ENCODE measurements at places on chromosomes 6 and 20.

DNA sequence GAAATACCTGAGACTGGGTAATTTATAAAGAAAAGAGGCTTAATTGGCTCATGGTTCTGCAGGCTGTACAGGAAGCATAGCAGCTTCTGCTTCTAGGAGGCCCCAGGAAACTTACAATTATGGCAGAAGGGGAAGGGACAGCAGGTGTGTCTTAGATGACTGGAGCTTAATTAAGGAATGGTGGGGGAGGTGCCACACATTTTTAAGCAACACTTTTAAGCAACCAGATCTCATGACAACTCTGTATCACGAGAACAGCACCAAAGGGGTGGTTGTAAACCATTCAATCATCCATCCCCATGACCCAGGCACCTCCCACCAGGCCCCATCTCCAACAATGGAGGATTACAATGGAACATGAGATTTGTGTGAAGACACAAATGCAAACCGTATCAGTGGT is 26.9 kb downstream of the FIG4 start:
- no peak for DNase-seq

DNA sequence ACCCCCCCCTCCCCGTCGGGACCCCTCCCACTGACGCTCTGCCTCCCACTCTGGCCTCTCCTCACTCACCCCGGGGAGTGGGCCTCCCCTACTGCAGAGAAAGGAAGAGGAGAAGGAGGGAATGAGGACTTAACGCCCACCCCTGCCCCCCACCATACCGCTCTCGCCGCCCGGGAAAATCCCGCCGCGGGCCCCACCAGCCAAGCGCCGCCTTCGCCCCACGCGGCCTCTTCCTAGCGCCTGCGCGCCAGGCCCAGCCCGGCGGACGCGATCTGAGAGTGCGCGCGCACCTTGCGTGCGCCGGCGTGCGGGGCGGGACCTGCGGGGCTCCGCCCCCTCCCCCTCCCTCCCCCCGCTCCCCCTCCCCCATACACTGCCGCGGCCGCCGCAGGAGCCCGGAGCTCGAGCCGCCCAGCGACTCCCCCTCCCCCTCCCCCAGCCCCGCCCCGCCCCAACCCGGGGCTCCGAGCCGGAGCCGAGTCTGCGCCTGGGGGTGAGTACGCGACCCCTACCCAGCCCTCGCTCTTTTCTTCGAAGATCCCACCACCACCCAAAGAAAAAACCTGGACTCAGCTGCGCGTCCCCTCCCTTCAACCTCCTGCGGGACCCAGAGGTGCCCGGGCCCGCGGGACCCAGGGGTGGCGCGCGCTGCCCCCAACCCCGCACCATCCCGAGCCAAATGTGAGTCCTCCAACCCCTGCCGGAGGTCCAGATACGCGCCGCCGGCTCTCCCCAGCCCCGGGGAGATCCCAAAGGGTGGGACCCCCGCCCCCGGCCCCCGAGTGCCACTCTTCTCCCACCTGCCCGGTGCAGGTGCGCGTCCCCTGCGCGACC is at the start of the genes MRPL14 and TMEM63B:
MRPL14 (minus strand) TSS at position 267 of the 834 bp plus-strand sequence. CDS start 10,841 bp downstream, outside the sequence.
TMEM63B (plus strand) TSS at position 369 of the 834 bp plus-strand sequence. CDS start 7,031 bp downstream, outside the sequence.
- DNase-seq, result peak; percentile 93

- DNase-seq, result no peak
Measured at GRCh38 chr6:170545405-170545804, 7.7 kb downstream of the PSMB1 start.

DNA sequence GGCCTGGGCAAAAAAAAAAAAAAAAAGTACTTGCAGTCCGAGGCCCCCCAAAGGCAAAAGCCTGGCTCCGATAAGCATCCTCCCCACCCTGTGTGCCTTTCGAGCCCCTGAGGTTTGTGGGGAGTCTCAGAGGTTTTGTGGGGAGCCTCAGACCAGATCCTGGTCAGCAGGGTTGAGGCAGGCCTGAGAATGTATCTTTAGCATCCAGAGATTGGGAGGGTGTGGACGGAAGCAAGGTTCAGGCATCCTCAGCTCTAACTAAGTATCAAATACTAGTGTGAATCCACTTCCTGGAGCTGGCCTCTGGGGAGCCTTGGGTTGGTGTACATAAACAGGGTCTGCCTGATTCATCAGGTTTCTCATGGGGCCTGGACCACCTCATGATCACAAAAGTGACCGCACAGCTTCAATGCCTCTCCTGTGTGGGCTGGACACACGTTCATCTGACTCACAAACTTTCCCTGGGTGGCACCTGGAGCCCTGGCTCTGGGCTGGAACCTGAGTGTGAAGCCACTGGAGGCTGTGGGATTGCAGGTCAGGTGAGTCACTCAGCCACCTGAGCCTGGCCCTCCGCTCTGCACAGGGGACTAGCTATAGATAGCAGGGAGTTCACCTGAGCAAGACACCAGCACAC is 24.4 kb downstream of the PCMTD2 start:
- no peak for DNase-seq

GRCh38 chr6:125201961-125202729 is 48.6 kb downstream of the TPD52L1 start:
- DNase-seq, result peak; percentile 13

DNA sequence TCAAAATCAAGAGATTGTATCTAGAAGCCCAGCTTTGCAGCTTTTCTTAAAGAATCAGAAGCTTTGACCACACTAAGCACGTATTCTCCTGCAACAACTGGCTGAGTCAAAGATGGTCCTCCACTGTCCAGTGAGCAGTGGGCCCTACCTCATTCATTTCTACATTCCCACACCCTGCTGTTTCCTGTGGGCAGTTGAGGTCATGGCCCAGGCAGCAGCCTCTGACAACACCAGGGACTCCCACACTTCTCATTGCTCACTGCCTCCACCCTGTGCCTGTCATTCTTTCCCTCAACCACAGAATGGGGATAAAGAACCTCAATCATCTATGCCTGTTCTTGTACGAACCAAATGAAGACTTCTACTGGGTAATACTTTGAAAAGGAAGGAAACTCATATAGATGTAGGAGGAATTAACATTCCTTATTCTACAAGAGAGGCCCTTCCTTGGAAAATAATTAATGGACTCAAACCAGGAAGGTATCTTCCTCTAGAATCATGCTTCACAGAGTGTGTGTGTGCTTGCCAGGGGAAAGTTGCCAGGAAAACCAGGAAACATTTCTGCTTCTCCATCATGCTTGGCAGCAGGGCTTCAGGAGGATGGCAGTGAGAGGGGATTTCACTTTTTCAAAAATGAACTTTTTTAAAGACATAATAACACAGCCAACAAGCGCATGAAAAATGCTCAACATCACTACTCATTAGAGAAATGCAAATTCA is 191.7 kb upstream of the RIN2 start:
- peak; percentile 23 for DNase-seq

- DNase-seq, result no peak
Measured at GRCh38 chr6:109579361-109579760, 96.3 kb upstream of the ZBTB24 start.

DNA sequence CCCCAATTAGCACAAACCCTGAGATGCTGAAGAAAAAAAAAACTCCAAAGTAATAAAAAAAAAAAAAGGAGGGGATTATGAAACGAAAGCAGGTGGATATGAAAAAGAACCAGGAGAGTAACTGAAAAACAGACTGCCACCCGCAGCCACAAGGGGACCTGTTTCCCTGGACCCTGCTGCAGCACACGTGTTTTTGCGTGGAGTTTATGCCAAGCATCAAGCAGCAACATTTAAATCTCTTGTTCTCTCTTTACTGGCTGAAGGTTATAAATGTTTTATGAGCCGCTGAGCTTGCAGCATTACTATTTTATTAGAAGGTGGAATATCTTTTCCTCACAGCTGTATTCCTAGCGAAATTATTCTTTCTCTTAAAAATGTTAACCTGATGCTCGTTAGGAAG is 131.6 kb upstream of the OLIG3 start:
- no peak for DNase-seq

GRCh38 chr6:148426317-148426977 is 83.8 kb downstream of the SASH1 start:
- no peak for DNase-seq

GRCh38 chr20:17608701-17609497 is 39.0 kb downstream of the DSTN start:
- DNase-seq, result no peak

- no peak for DNase-seq
Measured at GRCh38 chr6:30610065-30610464, 7.0 kb downstream of the PPP1R10 start.

DNA sequence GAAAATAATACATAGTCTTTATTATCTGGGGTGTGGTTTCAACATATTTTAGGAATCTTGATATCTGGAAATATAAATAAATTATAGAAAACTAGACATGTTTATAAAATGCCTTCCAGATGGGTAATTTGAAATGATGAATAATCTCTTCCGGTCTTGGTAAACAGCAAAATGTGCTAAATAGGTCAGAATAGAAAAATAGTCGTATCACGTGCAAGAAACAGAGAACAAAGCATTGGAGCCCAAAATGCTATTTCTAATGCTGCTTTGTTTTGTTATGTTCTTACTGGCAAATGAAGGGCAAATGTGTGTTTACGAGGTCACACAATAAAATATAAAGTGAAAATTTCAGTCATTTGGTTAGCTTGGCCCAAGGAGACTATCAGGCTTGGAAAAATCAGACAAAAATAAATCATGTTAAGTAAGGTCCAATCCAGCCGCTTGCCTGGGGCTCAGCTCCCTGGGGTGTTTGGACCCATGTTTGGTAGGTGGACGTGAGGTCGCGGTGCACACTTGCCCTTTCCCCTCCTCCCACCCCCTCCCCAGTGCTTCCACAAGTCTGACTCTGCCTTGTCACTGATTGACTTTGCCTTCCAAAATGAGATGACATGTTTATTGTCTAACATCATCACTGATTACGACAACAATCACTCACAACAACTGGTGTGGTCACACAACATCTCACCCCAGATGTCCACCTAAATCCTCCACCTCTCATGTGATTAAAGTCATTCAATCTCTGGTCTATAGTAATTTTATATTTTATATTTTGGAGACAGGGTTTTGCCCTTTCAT is 56.0 kb downstream of the RIN2 start:
- DNase-seq, result no peak

DNA sequence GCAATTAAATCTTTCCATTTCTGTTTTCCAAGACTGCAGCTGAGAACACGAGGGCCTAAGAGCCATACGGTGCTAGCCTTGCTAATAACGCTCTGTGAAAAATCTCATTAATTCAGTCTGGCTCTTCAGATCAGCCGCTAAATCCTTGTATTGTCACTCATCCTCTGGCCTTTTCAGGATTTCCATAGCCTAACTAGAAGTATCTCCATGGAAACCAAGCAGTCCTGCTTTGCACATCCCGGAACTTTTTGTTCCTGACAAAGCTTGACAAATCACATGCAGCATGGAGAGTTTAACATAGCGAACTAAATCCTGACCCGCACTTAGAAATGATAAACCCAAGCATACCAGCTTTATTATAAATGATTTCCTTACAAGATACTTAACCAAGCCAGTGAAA is 383.7 kb downstream of the CD83 start:
- no peak for DNase-seq

DNA sequence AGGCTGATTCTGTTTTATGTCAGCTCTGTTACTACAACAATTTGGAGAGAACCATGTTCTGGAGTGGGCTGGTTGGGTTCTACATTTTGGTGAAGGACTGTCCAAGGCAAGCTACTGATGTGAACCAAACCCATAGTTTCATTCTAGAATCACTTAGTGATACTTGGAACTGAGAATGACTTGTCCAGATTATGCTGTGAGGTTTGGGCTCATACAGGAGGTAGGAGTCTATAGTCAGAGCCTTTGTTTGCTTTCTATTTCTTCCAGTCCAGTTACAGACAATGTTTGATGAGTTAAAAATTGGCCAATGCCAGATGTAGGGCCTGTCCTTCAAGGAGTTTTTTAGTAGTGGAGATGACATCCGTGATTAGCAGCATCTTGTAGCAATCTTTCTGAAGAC is 97.9 kb downstream of the LRRC1 start:
- DNase-seq, result no peak

GRCh38 chr6:138278326-138278725 is 60.0 kb upstream of the PBOV1 start:
- DNase-seq, result no peak

GRCh38 chr20:31708736-31709534 is 13.7 kb downstream of the BCL2L1 start:
- no peak for DNase-seq

- no peak for DNase-seq
Measured at GRCh38 chr6:54899986-54900385, 53.4 kb downstream of the FAM83B start.

DNA sequence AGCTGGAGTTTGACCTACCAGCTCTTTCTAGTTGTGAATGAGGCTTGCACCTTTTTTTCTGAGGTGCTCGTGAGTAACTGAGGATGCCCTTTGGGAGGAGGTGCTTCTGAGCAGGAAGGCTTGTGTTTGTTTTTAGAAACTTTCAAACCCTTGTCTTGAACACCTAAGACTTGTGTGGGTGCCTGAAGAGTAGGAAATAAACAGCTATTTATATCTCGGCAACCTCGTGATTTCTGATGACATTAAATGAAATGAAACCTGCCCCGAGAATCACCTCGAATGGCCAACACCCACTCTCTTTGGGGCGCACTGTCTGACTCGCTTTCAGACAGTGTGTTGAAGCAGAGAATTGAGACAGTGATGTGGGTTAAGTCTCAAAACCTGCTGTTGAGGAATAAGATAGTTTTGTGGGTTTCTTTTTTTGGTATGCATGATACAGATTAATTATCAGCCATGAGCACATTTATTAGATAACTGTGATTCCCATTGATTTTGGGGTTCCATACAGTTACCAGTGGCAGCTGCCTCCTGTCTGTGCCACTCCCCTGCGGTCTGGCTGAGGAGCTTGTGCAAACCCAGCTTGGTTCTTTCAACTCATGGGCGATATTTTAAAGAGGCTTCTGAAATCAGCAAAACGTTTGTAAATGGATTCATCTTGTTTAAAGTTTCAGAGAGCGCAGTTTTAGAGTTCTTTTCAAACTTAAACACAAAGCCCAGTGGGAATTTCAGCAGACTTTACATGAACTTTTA is 8.4 kb downstream of the IRF4 start:
- DNase-seq, result no peak

DNA sequence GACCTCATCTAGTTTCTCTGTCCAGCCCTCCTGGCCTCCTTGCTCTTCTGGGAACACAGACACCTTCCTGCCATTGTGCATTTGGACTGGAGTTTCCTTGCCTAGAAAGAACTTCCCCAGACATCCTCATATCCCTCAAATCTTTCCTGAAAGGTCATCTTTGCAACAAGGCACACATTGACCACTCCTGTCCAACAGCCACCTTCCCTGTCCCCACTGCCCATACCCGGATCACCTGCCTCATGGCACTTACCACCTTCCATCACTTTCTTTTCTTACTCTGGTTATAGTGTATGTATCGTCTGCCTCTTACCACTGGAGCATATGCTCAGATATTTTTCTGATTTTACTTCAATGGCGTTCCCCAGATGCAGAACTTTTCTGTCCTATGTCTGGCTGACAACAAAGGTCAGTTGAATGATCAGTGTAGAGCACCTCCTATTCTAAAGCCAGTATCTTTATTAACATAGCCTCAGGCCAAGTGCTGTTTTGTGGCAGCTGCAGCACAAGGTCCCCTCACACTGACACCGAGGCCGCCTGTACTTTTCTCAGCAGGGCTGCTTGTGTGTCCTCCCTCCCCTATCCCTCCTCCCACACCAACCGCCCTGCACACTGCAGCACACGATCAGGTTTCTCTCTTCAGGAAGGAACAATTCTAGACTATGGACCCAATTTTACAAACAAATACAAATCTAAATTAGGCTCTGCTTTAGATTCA is 4.1 kb downstream of the HLA-C start:
- DNase-seq, result no peak
